ENCODE measurements at places on chromosomes 16 and 17.

DNA sequence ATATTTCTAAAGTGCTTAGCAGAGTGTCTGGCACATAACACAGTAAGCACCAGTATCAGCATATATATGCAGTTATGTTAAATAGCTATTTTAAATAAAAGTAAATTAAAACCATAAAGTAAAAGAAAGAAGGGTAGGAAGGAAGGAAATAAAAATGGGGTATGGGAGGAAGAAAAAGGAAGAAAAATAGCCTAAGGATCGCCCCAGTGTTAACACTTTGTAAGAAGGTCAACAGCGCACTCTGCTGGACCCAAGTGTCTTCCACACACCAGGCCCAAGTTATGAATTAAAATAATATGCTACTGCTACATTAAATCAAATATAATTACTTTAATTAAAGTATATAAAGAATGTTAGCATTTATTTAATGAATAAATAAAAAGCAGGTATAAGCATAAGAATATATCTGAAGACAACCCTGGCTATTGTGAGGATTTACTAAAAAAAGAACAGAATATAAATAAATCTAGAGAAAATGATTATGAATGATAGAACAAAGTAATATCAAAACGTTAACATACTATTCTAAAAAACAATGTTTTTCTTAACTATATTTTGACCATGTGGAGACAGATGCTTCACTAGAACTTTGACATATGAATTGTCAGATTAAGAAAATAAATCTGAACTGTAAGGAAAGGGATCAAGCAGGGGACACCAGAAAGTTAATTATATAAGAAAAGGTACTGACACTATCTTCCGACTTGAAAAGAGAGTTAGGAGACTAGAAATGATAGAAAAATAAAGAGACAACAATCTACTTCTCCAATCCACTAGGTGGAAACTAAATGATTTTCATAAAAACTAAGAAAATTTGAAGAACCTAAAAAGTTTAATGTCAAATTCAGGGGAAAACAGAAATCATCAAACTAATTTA lies 25.9 kb downstream of the BRIP1 start:
- peak; percentile 7 for DNase-seq

GRCh38 chr16:1300664-1301476 lies 8.6 kb upstream of the UBE2I start:
- peak; percentile 52 for DNase-seq

DNA sequence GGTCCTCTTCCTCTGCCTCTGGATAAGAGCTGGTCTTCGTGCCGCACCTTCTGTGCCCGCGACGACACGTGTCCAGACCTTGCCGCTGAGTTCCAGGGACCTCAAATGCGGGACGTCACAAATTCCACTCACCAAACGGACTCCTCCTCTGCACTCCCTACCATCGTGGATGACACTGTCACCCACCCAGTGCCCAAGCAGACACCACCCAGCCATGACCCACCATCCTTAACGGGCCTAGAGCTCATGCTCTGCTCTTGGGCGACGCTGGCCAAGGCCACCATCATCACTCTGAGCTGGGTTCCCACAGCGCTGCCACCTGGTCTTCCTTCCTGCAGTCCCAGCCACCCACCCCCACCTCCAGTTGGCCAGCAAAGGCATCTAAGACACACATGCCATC lies 96.4 kb upstream of the RPL38 start:
- no peak for DNase-seq

DNA sequence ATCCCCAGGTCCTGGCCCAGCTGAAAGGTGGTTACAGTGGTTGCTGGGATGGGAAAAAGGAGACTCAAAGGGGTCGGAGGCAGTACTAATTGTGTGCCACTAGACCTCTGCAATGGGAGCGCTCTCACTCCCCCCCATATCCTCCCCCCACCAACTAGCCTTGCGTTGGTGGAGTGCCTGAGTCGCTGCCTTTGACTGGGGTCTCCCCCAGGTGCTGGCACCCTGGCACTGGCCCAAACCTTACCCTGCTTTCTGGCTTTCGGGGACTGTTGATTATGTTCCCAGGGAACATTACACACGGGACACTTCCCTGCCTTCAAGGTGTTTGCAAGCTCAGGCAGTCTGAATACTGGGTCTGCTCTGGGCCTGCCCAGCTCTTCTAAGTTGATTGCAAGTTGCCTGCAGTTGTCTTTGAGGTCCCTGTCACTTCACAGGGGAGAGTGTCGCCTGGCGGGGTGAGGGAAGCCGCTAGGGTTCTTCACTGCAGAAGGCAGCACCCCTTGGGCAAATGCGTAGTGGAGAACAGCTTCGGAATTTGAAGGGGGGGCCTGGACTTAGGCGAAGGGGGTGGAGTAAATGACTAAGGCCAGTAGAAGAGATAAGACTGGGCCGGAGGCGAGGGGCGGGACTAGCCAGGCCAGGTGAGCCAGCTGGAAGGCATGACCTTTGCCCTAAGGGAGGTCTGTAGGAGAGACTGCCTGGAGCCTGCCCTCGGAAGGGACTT lies 98.0 kb downstream of the RAB11FIP4 start:
- no peak for DNase-seq

DNA sequence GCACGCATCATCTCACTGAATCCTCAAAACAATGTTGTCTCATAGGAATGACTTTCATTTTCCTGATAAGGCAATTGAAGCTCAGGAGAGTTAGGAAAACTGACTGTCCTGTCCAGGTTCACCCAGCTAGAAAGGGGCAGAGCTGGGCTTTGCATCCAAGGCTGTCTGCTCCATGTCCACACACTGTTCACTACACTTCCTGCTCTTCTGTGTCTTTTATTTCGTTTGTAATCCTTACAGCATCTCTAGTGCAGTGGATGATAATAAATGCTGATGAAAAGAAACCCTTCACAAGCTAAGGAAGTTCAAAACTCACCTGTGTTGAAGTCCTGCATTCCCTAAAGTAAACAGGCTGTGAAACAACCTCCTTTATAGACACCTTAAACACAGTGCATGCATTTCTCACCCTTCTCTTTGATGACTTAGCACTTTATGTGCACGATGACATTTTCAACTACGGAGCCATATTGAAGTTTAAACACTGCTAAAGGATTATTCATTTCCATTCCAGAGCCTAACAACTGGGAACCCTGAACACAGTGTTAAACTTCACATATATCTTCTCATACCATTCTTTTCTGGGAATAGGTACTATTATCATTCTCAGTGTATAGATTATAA lies 31.0 kb upstream of the GPR139 start:
- no peak for DNase-seq

DNA sequence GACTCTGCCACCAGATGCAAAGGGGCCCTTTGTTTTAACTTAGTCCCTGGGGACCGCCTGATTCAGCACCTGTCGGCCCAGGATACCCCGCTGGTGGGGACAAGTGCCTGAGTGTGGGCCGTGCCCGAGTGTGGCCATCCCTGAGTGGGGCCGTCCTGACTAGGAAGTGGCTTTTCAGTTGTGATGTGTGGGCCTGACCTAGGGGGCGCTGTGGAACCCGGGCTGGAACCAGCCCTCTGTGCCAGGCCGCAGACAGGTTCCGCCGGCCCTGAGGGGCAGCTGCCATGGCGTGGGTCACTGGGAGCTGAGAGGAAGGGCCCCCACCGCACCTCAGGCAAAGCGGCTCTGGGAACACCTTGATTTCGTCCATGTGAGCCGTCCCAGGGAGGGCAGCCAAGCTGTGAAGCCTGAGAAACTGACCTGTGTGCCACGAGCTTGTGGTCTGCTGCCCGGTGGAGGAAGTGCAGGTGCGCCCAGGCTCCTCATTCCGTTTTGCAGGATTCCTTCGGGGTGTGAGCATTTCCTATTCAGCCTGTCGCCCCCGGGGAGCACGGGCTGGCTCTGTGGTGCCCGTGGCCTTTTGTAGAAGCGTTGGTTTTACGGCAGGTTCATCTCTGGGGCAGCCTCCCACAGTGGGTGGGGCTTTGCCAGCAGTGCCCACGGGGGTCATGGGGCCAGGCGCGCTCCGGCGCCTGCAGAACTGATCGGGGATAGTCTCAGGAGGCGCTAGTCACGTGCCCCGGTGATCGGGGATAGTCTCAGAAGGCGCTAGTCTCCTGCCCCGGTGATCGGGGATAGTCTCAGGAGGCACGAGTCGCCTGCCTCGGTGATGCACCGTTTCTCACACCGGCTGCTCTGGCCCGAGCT lies 5.3 kb downstream of the RPL13 start:
- peak; percentile 16 for DNase-seq

DNA sequence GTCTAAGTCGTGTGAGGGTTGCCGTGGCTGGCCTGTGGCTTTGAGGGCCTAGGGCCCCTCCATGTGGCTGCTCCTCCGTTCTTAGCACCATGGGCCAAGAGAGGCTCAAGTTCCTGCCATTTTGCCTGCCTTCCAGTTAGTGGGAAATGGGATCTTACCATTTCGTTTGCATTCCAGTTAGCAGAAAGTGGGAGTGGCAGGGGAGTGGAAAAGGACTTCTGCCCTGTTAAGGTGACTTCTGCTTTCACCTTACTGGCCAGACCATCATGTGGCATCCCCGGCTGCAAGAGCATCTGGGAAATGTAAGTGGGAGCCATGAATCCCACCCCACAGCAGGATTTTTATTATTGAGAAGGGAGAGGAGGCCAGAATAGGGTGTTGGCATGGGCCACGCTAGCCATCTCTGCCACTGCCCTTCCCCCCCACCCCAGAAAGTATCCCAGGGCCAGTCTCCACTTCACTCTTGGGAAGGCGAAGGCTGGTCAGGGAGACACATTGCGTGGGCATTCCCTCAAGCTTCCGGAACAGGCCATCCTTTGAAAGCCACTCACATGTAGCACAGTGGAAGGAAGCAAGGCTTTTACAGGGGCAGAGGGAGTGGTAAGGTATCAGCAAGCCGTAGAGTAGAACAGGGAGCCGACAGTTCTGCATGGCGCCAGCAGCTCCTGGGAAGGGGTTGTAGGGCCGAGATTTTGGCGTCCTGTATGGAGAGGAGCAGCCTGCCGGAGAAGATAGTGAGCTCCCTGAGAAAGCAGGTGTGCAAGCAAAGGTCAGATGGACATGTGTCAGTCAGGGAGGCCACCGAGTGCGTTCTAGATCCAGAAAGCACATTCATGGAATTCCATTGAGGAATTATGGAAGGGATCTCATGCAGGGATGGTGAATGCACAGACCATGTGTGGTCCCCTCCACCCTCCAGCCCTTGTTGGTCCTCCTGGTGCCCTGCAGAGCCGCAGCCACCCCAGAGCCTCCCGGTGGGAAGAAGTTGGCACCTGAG lies 33.4 kb downstream of the CMIP start:
- DNase-seq, result no peak

- DNase-seq, result no peak
These were observed 38.0 kb downstream of the MMP15 start for GRCh38 chr16:58063377-58064076.

DNA sequence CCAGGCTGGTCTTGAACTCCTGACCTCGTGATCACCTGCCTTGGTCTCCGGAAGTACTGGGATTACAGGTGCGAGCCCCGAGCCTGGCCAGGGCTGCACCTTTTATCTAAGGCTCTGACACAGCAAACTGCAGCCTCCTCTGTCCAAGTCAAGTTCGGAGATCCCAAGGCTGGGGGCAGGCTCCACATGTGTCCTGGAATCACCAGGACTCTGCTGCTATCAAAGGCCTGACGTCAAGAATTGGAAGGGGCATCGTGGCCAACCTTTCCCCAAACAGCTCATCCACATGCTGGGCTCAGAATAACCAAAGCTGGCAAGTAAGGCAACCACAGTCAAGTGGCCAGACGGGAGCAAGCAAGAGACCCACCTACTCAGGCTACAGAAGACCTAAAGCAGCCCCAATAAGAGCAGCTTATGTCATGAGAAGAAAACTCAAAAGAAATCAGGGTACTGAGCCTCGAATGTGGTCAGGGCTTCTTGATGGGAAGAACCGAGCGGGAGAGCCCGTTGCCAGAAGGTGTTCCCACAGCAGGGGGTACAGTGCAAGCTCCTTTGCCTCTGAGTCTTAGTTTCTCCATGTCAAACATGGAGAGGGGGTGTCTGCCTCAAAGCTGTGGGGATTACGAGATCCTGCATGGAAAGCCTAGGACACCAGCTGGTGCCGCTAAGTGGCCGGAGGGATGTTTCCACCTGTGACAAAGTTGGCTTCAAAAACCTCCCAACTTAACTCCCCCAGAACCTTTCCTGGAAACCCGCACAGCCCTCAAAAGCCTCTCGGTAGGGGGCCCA lies 7.9 kb downstream of the MYBBP1A start:
- DNase-seq, result no peak

GRCh38 chr17:58227733-58228132 lies 8.7 kb upstream of the MKS1 start:
- no peak for DNase-seq

DNA sequence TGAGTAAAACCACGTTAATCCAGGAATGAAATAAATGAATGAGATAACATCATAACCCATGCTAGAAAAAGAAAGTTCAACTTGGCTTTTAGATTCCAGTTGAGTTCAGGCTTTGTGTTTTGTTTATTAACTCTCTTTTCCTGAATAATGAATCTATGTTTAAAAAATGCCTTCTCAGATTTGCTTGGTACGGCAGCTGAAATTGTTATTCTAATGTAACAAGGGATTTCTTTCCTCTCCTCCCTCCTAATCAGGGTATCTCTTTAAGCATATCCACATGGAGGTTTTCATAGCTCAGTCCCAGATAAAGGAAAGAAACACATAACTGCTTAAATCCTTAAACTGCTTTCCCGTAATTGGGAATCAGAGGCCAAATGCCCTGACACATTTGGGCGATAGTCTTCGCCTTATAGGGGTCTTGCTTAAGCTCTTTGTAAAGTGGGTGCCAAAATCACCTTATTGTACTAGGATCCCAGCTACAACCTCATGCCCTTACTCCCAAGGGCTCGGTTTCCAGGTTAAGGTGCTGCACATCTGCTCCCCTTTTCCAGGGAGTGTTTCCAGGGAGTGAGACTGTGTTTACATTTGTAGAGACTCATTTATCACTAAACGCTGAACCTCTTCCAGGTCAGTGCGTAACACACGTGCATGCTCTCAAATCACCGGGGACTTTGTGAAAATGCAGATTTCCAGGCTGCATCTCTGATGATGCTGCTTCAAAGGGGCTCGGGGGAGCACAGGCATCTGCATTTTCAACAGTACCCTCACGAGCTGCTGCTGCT lies 142.8 kb upstream of the FOXF1 start:
- no peak for DNase-seq

DNA sequence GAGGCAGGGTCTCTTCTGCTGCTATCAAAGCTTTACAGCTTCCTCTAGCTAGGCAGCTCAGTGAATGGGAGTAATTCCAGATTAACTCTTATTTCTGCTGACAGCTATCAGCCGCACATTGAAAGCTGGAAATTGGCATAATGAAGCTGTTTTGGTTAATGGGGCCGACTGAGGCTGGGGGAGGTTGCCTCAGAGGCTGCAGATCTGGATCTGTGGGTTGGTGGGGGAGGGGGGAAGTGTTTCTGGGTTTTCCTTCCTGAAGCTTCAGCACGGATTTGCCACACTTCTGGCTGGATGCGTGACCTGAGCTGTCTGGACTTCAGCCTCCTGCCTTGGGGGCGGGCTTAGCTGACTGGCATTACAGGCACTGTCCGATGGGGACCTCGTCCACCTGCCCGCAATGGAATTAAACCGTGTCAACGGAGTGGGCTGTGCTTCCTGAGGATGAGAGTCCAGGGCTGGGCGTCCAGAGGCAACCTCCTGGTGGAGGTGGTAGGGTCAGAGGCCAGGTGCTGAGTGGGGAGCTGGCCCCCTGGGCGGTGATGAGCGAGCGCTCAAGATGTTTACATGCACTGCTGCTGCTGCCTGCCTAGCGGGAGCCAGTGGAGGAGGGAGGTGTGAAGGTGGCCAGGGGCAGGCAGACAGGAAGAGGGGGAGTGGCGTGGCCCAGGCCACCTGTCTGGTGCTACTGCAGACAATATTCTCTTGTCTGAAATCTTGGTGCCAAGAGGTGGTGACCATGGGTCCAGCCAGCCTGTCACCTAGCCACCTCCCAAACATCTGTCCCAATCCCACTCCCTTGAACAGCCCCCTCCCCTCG lies 6.7 kb upstream of the ABCC3 start:
- DNase-seq, result no peak

Measured in stimulated activated CD8-positive, alpha-beta memory T cell treated with anti-CD3 and anti-CD28 coated beads, Interleukin-7, amount 100 ng/mL, for 1 hour (primary cell).